NCI-H1694 treated with DMSO at 0.1 percent for 48 hours (cell line): ENCODE measurements at places on chromosomes 3 and 15.

DNA sequence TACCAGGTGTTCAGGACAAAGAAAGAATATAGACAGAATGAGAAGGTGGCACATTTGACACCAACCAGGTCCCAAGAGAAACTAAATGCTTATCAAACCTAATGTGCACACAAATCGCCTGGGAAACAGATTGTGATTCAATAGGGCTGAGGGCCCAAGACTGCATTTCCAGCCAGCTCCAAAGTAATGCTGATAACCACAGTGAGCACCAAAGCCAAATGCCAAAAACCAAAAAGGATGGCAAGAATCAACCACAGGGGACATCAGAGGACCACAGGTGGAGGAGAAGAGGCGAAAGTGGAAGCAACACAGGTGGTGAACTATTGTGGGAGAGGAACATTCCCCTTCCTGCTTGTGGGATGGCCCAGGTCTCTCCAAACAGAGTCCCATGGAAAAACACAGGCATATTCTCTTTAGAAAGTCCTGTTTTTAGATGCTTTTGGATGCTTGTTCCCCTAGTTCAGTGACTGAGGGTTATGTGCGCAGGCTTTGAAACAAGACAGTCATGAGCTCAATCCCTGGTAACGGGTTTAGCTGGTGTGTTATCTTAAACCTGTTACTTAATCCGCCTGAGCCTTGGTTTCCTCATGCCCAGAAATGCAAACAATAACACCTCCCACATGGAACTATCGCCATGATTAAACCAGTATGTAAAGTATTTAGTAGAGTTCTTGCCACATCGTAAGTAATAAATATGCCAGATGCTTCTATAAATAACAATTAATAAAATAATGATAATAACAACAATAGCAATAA, 241.7 kb downstream of the ATP8B4 start:
- no peak for DNase-seq

DNA sequence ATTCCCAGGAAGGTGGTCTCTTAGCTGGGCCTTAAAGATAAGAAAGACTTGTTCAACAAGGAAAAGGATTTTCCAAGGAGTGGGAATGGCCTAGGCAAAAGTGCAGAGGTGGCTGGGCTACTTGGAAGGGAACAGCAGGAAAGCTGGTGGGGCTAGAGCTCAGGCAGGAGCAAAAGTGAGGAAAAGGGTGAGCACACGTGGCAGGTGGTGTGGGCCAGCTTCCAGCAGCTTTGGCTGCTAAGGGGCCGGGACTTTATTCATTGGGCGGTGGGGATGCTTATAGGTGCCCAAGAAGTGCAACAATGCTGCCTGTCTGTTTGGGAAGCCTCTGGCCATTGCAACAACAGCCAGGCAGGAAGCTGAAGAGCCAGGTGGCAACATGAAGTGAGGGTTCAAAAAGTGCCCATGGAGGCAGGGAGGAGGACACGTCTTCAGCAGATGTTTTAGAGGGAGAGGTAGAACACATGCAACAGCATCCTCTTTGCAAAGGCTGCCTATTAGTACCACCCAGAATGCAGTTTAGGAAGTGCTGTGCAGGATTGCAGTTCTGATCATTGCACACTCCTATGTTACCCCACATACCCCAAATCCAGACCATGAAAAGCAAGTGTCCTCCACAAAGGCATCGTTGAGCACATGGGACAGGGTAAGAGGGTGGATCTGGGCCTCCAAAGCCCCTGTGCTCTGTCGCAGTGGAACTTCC, 13.8 kb downstream of the ALDH1A3 start:
- DNase-seq, result no peak

- DNase-seq, result no peak
These were observed 6.9 kb upstream of the PPP1R2 start for GRCh38 chr3:195549931-195550519.

GRCh38 chr3:105791919-105792786, 76.7 kb downstream of the CBLB start:
- no peak for DNase-seq

DNA sequence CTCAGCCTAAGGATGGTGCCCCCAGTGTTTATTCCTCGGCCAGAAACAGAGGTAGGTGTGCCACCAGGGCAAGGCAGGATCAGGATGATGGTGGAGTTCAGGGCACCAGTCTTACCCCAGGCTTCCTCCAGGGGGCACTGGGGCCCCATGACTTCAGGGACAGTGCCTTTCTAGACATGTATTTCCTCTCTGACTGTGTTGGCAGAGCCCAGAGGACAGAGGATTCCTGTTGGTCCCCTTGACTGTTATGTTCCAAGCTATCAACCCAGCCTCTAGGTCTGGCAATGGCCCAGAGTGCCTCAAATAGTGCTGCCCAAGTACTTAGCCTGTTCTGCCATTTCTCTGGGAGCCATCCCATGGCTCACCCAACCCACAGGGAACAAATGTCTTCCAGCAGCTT, 2.8 kb downstream of the HEMK1 start:
- DNase-seq, result peak; percentile 16

GRCh38 chr15:73679180-73679579, 5.0 kb upstream of the CD276 start:
- no peak for DNase-seq

- DNase-seq, result no peak
These were observed 96.8 kb downstream of the DUT start for GRCh38 chr15:48427960-48428547.

DNA sequence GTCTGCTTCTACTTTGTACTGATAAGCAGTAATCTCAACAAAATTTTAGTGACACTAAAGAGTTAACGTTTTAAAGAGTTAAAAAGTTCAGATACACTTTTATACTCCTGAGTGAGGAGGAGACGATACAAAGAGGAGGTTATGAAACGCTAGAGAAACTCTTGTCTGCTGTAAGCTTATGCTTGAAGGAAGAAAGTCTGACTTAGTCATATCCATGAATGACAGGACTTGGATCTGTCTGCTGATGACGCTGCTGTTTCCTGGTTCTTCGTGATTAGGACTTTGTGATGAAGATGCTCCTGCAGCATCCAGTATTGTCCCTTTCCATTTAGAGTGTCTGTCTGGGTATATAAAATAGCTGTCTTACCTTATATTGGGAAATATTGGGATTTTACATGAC, 15.8 kb downstream of the TCF12 start:
- DNase-seq, result no peak

GRCh38 chr15:71198846-71199245, 83.6 kb downstream of the THSD4 start:
- no peak for DNase-seq

DNA sequence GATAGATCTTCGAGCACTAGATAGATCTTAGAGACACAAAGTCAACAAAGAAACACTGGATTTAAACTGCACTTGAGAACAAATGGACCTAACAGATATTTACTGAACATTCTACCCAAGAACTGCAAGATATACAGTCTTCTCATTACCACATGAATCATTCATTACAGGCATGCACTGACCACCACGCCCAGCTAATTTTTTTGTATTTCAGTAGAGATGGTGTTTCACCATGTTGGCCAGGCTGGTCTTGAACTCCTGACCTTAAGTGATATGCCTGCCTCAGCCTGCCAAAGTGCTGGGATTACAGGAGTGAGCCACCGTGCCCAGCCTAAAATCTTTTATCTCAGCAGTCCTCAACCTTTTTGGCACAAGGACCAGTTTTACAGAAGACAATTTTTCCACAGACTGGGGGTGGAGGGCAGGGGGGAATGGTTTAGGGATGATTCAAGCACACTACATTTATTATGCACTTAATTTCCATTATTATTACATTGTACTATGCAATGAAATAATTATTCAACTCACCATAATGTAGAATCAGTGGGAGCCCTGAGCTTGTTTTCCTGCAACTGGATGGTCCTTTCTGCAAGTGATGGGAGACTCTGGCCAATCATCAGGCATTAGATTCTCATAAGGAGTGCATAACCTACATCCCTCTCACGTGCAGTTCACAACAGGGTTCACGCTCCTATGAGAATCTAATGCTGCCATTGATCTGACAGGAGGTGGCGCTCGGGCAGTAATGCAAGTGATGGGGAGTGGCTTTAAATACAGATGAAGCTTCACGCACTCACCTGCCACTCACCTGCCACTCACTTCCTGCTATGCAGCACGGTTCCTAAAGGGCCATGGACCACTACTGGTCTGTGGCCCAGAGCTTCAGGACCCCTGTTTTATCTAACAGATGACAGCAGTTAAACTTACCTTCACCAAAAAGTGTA, 21.7 kb downstream of the CSNK1G1 start:
- DNase-seq, result no peak
